ENCODE measurements at places on chromosomes 11 and 22. TPM values are rescaled to one million over a fixed set of nuclear protein-coding genes. Genes with fewer than 3 reads are reported as not detected.

Gene OR2AG1
- not detected for total RNA-seq

Gene OR52I1
- total RNA-seq = not detected

Gene RBMXL2
- not detected for total RNA-seq

DNA sequence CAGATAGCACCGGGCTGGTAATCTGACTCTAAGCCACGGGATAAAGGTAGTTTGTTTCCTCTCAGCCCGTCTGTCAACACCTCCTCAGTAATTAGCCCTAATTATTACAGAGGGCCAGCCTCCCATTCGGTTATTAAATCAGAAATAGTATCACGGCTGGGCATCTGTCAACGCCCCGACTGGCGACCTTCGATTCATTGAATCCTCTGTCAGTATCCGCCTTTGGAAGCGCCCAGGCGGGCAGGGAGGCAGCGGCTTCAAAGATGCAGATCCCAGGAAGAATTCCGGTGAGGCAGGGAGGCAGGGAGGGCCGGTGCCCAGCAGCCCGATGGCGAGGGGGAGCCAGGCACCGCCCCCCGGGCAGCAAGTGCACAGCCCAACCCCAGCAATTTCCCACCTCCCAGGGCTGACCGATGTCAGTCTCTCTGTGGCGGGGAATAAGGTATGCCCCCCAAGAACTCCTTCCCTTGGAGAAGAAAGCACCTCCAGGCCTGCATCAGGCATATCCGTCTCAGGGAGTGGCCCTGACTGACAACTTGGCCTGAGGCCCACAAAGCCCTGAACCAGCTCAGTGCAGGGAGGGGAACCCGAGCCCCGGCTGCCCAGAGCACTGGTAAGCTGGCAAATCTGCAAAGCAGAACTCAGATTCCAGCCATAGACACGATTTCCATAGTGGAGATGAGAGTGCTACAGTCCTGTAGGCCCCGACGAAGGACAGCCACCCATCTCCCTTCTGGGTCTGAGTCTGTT, 11.4 kb downstream of the GNB1L start:
- no peak overlapping the region for H3K27ac ChIP-seq
- no peaks in the 10 kb centered on the region for H3K36me3 ChIP-seq
- H3K4me3 ChIP-seq = no peak overlapping the region
- H3K4me1 ChIP-seq = no peaks in the 10 kb centered on the region
- peak; percentile 17 for DNase-seq
- no peaks in the 10 kb centered on the region for H3K27me3 ChIP-seq

- H3K36me3 ChIP-seq = no peaks in the 10 kb centered on the region
- no peak overlapping the region for H3K4me3 ChIP-seq
- no peaks in the 10 kb centered on the region for H3K4me1 ChIP-seq
- H3K27ac ChIP-seq = no peak overlapping the region
- no peak for DNase-seq
These were observed 429.0 kb downstream of the MIAT start for GRCh38 chr22:27086080-27087044.

DNA sequence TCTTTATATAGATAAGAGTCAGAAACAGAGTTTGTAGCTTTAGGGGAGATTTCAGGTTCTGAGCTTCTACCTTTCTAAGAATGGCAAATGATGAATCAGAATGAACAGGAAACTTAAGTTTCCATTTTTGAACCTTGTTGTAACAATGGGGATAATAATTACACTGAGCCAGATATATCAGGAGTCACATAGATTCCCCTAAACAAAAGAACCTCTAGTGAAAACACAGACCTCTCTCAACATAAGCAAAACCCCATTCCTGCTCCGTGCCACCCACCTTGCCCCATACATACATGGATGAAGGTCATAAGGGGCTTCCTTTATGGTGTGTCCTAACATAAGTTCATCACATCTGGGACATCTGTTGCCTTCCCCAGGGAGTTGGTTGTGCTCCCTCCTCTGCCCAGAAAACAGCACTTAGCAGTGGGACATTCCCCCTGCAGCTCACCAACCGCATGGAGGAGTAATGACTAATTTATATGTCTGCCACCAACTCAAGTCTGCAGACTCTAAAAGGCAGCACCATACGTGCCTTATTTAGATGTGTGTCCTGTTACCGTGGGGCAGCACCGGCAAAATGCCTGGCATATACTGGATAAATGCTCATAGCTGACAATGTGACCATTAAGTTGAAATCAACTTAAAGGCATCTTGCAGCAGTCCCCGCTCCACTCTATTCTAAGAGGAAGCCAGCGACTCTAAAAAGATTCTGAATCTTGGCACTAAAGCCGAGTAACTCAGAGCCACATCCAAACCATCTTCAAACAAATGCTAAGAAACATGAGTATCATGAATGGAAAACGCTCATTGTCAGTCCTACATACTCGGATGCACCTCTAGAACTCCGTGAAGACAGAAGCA, 8.0 kb downstream of the JAML start:
- H3K4me1 ChIP-seq = peaks cover 3% of the 10 kb centered on the region
- H3K36me3 ChIP-seq = no peaks in the 10 kb centered on the region
- no peaks in the 10 kb centered on the region for H3K27me3 ChIP-seq
- no peak overlapping the region for H3K4me3 ChIP-seq

GRCh38 chr22:30400159-30400558, 3.3 kb downstream of the SEC14L2 start:
- H3K27me3 ChIP-seq = peaks cover 10% of the 10 kb centered on the region
- no peak overlapping the region for H3K27ac ChIP-seq
- peaks cover 9% of the 10 kb centered on the region for H3K4me1 ChIP-seq
- no peak for DNase-seq

DNA sequence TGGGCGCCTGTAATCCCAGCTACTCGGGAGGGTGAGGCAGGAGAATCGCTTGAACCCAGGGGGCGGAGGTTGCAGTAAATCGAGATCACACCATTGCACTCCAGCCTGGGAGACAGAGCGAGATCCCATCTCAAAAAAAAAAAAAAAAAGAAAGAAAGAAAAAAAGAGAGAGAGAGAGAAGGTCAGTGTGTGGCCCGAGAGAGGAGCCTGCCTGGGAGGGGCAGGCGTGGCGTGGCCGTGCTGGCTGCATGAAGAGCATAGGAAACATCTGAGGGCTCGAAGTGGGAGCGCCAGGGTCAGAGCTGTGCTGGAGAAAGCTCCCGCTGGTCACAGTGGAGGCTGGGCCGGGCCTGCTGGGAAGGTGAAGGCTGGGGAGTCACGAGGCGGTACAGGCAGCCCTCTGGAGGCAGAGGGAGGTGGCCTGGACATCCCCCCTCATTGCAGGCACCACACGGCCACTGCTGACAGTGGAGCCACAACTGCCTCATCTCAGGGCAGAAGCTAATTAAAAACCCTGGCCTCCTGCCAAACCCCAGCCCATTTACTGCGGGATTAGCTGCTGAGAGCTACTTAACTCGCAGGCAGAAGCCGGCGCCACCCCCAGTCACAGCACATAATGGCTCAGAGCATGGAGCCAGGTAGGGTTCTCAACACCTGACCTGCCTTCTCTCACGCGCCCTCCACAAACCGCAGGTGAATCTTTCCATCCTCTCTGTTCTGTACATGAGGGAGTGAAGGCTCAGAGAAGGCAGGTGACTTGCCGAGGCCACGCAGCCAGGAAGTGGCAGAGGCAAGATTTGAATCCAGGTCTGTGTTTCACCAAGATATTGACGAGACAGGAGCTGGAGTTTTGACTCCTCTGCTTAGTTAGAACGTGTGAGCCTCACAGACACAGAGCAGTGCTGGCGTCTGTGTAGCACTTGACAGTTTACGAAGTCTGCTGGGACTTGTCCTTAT, 32.6 kb downstream of the NFAM1 start:
- no peak overlapping the region for H3K27ac ChIP-seq
- peak; percentile 36 for DNase-seq
- no peak overlapping the region for H3K4me3 ChIP-seq
- H3K4me1 ChIP-seq = no peaks in the 10 kb centered on the region
- H3K27me3 ChIP-seq = no peaks in the 10 kb centered on the region

All from colonic mucosa (tissue), 4 donors.